Activated naive CD4-positive, alpha-beta T cell (primary cell): ENCODE measurements at places on chromosomes 11 and 22.
A peak's percentile ranks its signal among the peaks of the same experiment; 100 is the strongest.

GRCh38 chr11:8239040-8239439, 24.6 kb downstream of the LMO1 start:
- DNase-seq, result no peak

GRCh38 chr11:100098560-100098959, 588.5 kb upstream of the ARHGAP42 start:
- no peak for DNase-seq

DNA sequence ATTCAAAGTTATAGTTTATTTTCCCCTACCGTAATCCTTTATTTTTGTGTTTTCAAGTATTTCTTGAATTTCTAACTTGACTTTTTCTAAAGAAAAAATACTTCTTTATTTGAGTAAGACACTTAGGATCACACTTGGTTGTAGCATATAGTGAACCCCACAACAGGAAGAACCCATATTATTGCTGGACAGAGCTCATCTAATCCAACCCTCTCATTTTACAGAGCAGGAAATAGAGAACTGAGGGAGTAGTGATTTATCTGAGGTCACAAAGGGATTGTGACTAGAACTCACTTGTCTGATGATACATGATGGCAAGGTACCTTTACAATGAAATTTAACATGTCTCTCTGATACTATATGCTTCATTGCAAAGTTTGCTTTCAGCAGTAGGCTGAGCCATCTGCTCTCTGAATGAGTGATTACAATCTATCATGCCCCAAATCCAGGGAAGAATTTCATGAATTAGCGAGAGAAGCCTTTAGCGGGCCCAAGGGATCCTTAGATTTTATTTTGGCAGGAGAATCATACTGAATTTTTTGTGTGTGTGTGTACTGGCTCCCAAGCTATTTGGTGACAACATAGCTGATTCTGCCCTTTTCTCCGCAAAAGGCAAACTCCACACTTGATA, 9.8 kb downstream of the SLC17A6 start:
- no peak for DNase-seq

GRCh38 chr22:35552196-35552842, 11.7 kb downstream of the RASD2 start:
- DNase-seq, result peak; percentile 65
